ENCODE measurements at places on chromosomes 7 and 10.

GRCh38 chr7:10913457-10913856, 60.2 kb upstream of the PHF14 start:
- DNase-seq: peak; percentile 38

DNA sequence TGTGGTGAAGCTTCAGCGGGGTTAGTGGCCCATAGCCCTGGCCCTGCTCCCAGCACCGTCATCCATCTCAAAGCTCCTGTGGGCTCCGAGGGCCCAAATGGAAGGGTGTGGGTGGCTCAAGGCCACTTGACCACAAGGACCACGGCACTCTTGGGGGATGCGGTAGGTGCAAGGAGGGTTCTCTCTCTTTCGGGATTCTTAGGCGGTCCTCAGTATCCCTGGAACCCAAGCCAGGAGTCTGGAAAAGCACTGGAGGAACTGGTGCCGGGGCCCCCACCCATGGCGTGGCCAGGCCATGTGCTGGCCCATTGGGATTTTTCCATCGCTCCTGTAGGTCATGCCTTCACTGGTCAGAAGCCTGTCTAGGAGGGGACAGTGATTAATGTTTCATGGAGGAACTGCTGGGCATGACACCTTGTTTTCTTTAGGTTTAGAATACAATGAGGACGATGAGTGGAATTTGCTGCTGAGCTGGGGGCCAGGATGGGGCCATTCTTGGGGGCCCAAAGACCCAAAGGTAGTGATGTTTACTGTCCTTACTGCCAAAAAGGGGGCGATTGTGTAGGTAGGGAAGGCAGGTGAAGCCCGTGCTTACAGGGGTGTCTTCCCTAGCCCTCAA, 16.7 kb downstream of the AQP1 start:
- DNase-seq: no peak

- no peak for DNase-seq
These were observed 104.5 kb downstream of the TNS3 start for GRCh38 chr7:47477191-47478016.

DNA sequence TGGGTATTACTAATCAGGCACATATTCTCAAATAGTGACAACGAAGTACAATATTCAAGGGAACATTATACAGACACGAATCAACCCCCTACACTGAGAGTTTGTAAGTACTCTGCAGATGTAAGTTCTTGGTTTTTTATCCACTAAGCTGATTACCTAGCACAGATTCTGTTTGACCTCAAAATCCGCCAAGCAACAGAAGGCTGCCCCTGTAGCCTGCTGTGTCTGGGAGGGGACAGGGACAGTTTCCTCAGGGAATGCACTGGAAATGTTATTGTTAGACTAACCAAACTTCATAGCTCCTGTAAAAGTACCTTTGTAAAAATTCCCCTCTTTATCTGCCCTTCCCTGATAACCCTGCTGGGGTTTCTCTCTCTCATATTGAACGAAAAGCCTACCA, 45.2 kb upstream of the ZRANB1 start:
- no peak for DNase-seq

GRCh38 chr10:27838361-27838760, 92.7 kb upstream of the MKX start:
- DNase-seq: no peak

- DNase-seq: no peak
These were observed 288.1 kb downstream of the PARD3 start for GRCh38 chr10:34526758-34527730.

- peak; percentile 25 for DNase-seq
These were observed 108.3 kb downstream of the AHR start for GRCh38 chr7:17406738-17407137.

DNA sequence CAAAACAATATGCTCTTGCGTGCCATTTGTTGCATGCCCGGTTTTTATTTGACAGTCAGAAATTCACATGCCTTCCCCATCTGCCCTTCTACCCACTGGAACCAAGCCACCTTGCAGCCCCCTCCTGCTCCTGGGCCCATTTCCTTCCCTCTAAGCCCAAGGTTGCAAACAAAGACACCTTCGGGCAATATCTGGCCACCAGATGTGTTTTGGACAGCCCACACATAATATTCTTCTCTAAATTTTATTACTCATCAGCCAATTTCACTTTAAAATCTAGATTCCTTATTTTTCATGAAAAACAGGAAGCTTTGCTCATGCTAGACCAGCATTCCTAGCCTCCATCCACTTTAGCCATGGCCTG, 18.2 kb upstream of the C10orf105 start:
- DNase-seq: no peak

- peak; percentile 12 for DNase-seq
These were observed 156.6 kb downstream of the ADRA2A start for GRCh38 chr10:111233439-111233838.

DNA sequence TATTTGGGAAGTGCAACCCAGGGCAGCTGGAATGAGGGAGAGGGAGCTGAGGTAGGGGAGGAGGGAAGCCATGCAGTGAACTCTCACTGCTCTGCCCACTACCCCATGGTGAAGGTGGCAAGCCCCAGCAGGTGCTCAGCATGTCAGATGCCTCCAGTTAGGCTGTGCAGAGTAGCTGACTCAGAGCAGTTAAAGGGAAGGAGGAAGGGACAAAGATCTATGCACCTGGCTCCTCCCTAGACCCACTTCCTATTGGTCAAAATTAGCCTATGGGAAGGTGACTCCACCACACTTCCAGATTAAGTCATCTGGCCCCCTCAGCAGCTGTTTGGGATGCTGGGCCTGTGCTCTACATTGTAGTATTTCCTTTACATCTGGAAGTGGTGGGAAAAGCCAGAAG, 125.7 kb upstream of the MTPN start:
- no peak for DNase-seq

- DNase-seq: no peak
These were observed 75.1 kb downstream of the DNAH11 start for GRCh38 chr7:21617916-21618390.

GRCh38 chr10:83564889-83565588, 574.3 kb upstream of the GHITM start:
- no peak for DNase-seq

- peak; percentile 48 for DNase-seq
These were observed 52.6 kb downstream of the GTF2I start for GRCh38 chr7:74709880-74710671.

DNA sequence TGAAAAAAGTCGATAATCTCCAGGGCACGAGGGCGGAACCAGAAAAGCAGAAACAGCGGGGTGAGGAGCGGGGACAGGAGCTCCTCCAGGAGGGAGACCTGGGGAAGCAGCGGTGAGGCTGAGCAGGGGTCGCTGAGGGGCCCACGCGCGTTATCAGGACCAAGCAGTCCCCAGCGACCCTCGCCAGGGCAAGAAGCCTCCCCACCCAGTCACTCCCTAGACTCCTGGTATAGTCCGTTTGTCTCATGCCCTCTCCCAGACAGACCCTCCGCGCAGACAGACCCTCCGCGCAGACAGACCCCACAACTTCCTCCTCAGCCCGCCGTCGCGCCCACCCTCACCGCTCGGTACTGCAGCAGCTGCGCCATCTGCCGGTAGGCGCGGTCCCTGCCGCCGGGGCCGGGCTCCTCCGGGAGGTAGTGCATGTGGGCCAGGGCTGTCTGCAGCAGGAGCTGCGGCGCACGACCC, 6.3 kb downstream of the ATG9B start:
- DNase-seq: peak; percentile 81

- DNase-seq: no peak
These were observed 35.8 kb upstream of the HECW1 start for GRCh38 chr7:43076606-43077005.

DNA sequence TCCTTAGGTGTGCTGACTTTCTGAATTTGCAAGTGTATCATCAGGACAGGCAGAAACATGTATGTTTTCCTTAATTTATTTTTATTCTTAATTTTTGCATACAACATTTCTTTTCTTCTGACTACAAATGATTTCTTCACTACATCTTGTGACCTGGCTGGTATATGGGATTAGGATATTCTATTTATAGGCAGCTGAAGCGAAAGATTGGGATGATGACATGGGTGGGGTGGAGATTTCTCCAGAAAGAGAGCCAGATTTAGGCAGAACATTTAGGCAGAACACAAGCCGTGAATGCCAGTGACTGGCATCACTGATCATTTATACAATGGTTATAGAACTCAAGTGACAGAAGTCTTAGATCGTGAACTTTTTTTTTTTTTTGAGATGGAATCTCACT, 256.7 kb downstream of the KLF6 start:
- DNase-seq: no peak

DNA sequence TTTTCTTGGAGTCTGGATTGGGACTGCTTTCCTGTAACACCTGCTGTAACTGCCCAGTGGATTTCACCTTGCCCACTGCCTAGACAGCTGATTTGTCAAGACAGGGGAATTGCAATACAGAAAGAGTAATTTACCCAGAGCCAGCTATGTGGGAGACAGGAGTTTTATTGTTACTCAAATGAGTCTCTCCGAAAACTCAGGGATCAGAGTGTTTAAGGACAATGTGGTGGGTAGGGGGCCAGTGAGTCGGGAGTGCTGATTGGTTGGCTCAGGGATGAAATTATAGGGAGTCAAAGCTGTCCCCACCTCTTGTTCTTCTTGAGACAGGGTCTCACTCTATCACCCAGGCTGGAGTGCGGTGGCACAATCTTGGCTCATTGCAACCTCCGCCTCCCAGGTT, 25.2 kb upstream of the BNIP3 start:
- DNase-seq: no peak

DNA sequence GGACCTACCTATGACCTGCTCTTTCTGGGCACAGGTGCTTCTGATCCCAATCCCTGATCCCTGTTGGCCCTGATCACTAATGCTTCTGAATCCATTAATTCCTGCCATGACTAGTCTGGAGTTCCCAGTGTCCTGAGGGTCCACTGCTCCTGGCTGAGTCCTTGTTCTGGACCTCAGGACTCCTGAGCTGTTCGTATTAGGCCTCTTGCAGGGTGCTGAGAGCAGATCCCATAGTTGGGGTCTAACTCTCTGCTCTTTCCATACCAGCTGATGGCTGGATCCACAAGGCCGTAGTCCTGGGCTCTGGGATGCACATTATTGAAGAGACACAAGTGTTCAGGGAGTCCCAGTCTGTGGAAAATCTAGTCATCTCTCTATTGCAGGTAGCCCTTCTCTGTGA, 7.0 kb downstream of the MRPL43 start:
- no peak for DNase-seq

DNA sequence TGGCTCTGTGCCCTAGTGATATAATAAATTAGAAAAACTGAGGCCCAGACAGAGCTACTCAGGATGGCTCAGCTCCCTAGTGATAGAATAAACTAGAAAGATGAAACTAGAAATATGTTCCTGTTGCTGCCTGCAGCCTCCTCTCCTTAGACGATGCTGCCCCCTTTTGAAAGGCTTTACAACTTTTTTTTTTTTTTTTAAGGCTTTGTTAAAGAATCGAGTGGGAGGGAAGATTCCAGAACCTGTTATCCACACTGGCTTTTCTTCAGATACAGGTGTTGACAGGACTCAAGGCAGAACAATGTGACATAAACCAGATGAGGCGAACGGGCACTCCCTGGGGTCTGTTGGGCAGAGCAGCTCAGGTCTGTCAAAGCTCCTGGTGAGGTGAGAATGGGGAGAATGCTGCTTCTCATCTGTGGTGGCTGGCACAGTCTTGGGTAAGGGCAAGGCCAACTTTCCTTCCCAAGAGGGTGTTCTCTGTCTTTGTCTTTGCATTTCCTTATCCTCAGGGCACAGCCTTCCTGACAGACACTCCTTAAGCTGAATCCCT, 175.1 kb downstream of the COBL start:
- peak; percentile 36 for DNase-seq

- no peak for DNase-seq
These were observed 129.6 kb downstream of the CNOT4 start for GRCh38 chr7:135380351-135380750.

DNA sequence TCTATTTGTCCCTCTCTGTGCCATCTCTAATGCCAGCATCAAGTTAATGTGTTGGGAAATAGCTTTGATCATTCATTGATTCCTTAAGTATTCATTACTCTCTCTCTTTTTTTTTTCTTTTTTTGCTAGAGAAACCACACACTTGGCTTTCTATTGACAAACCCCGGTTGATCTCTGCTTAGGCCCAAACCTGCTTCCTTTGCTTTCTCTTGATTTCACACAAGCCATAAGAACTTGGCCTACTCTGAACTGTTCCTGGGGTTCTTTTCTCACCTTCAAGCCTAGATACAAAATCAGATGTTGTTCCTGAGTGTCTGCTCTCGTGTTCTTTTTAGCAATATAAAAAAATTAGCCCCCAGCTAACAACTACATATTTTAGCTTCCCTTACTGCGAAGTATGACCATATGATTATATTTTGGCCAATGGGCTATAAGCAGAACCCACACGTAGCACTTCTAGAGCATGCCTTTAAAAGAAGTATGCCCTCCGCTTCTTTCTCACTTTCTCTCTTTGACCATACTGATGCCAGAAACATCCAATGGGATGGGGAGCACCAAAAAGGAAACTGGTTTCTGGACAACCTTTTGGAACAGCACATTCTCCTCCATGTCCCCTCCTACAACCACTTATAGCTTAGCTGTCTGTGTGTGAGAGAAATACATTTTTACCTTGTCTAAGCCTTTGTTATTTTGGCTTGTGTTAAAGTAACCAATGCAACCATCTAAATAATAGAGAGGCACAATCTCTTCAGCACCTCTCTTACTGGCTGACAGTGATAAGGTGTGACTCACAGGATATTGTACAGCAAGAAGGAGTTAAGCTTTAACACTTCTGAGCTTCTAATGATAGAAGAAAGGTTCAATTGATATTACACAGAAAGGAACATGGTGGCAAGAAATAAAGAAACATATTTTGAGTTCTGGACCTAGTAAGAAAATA, 96.6 kb upstream of the LRRN3 start:
- no peak for DNase-seq

DNA sequence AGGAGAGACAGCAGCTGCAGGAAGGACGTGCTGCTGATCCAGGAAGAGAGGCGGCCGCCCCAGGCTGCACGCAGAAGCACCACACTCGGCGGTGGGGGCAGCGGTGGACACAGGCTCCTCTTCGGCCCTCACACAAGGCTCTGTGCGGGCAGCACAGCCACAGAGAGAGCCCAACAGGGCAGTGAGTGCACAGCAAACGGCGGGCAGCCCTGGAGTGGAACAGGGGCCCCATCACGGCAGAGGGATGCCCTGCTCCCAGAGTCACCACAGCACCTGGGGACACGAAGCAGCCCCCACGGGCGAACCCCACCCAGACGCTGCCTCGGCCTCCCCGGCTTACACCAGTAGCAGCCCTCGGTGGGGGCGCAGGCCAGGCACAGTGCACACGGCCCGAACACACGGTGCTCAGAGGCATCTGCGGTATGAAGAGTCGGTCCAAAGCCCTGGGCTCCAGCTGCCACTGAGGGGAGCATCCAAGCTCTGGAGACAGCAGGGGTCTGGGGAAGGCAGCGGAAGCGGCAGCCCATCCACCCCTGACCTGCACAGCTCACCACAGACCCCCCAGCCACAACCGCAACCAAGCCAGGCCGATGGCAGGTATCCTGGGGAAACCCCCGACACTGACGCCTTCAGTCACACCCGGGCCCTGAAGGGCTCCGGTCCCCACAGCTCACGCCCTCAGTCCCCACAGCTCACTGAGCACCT, 16.8 kb downstream of the NUDT1 start:
- no peak for DNase-seq

All from NB4 (cell line).